ENCODE measurements at places on chromosomes 12 and 14. TPM values are rescaled to one million over a fixed set of nuclear protein-coding genes. Genes with fewer than 3 reads are reported as not detected.

- no peak for DNase-seq
These were observed 3.7 kb downstream of the PIANP start for GRCh38 chr12:6696690-6697583.

KRT71 gene
- polyA plus RNA-seq, result not detected

GRCh38 chr14:68377459-68377858 lies 415.4 kb downstream of the ZFP36L1 start:
- DNase-seq, result peak; percentile 38

BCL11B gene
- 0.42 TPM for polyA plus RNA-seq

GSC gene
- polyA plus RNA-seq, result 0.26 TPM

HOXC10 gene
- polyA plus RNA-seq, result 2.1 TPM

TMTC2 gene
- 1.8 TPM for polyA plus RNA-seq

DNA sequence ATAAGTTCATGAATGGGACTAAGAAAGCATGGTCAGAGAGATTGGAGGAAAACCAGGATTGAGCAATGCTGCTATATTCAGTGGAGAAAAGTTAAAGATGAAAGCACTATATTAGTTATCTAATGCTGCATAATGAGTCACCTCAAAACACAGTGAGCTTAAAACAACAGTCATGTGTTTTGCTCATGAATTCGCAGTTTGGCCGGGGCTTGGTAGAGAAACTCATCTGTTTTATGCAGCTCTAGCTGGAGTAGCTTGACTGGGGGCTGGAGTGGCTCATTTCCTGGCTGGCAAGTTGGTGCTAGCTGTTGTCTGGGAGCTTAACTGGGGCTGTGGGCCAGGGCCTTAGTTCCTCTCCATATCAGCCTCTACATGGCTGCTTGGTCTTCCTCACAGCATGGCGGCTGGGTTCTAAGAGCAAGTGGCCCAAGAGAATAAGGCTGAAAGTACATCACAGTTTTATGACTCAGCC lies 90.1 kb downstream of the ADCK1 start:
- DNase-seq, result no peak

GPR68 gene
- 0.09 TPM for polyA plus RNA-seq

- DNase-seq, result no peak
These were observed 72.5 kb downstream of the ACSS3 start for GRCh38 chr12:81150382-81150781.

ACOT4 gene
- 1.6 TPM for polyA plus RNA-seq

Measured in A549 (cell line).